ENCODE measurements at places on chromosomes 6 and 20.

- DNase-seq, result no peak
These were observed 11.7 kb downstream of the TFEB start for GRCh38 chr6:41723530-41724227.

DNA sequence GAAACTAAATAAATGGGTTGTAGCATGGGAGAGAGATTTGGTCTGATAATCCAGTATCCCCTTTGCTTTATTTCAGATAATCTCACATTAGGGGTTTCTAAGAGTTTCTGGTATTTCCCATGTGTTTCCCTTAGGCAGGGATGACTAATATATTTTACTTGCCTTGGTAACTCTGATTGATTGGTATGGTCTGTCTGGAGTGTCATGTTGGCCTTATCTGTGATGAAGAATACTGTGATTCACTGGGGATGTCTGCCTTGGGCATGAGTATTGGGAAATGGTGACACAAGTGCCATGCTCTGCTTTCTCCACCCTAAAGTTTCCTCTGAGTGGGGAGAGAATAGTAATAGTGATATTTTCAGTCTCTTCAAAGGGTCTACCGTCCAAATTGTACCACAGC is 10.1 kb downstream of the SLC22A2 start:
- no peak for DNase-seq

GRCh38 chr6:131005439-131006016 is 57.5 kb downstream of the EPB41L2 start:
- DNase-seq, result no peak

- DNase-seq, result no peak
These were observed 32.4 kb downstream of the NFATC2 start for GRCh38 chr20:51510169-51510568.

DNA sequence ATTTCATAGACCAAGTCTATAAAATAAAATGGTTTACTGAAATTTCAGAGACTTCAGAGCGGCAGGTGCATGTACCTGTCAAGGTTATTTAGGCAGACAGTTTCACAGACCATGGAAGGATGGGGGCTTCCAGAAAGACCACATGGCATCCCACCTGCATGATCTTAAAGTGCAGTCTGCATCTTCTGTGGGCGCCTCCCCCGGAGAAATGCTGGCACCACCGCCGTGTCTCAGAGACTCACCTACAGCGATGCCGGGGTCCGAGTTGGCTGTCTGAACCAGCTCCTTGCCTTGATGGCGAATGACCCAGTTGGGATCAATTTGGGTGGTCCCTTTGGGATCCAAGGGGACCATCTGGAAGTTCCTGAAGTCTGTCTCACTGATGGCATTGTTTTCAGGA is 30.6 kb downstream of the THBS2 start:
- DNase-seq, result no peak

DNA sequence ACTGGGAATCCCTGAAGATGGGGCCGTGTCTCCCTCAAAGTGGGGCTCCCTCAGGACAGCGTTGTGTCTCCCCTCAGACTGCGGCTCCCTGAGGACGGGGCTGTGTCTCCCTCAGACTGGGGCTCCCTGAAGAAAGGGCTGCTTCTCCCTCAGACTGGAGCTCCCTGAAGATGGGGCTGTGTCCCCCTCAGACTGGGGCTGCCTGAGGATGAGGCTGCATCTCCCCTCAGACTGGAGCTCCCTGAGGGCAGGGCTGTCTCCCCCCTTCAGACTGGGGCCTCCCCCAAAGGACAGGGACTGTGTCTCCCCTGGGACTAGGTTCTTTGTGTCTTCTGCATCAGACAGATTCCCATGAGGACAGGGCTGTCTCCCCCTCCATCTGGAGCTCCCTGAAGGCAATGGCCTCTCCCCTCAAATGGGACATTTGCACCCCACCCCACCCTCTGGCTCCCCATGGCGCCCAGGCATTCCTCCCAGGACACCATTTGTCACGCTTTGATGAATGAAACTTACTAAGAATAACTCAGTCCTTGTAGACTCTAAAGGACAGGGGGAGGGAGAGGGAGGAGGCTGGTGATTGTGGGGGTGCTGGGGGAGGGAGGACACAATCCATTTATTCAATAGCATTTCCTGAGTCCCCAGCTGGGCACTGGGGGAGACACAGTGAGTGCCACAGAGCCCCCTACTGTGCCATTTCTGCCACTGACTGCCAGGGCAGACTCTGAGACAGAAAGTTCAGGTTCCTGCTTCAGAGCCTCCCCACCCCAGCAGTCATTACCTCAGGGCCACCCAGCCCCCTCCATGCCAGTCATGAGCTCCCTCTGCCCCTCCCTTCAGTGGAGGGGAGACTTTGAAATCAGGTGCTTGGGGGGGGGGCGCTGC is 122.4 kb downstream of the MRPL14 start:
- no peak for DNase-seq

- no peak for DNase-seq
These were observed 30.0 kb downstream of the SIRPA start for GRCh38 chr20:1924910-1925861.

- no peak for DNase-seq
These were observed 126.4 kb downstream of the OPRM1 start for GRCh38 chr6:154165478-154165877.

DNA sequence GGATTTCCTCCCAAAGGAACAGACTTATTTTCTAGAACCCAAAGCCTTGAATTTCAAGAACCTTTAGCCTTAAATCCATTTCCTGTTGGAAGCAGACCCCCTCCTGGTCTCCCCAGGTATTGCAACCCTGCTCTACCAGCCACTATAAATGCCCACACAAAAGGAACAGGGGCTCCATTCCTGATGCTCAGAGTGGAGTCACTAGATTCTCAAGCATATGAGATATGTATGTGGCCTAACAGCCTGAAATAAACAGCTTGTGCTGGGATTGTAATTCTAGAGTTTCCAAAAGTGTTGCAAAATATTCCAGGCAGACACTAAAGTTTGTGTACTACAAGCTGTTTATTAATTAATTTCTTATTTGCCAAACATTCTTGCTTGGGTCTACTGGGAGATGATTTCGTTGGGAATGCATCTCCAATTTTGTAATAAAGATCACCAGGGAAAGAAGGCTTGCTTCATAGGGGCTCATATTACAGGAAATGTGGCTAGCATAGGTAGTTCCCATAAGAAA is 44.8 kb downstream of the RIPOR3 start:
- DNase-seq, result no peak

GRCh38 chr6:56758553-56758952 is 115.9 kb upstream of the DST start:
- no peak for DNase-seq

GRCh38 chr20:8219403-8219802 is 87.3 kb downstream of the PLCB1 start:
- DNase-seq, result no peak

- no peak for DNase-seq
These were observed 22.9 kb downstream of the ARHGAP18 start for GRCh38 chr6:129686941-129687627.

GRCh38 chr6:35213824-35214756 is at the start of gene SCUBE3:
TSS of gene SCUBE3 (plus strand) at chr6:35213956. CDS start at chr6:35214419, 463 bp downstream.
- DNase-seq, result peak; percentile 82

GRCh38 chr6:103184776-103185175 is 1674.9 kb downstream of the HACE1 start:
- DNase-seq, result no peak

DNA sequence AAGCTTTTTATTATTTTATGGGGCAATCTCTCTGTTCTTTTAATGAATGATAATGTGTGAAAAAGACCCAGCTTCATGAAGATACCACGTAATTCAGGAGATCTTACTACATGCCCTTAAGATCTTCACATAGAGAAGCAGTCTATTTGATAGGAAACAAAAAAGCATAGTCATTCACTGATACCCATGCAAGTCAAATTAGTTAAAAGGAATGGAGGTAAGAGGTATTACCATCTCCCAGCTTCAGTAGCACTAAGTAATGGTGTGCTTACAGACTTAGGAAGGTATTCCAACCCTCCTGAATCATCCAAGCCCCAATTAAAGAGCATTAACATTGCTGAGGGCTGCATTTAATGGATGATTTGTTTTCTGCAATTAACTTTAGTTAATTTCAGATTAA is 364.7 kb downstream of the SYNE1 start:
- no peak for DNase-seq

DNA sequence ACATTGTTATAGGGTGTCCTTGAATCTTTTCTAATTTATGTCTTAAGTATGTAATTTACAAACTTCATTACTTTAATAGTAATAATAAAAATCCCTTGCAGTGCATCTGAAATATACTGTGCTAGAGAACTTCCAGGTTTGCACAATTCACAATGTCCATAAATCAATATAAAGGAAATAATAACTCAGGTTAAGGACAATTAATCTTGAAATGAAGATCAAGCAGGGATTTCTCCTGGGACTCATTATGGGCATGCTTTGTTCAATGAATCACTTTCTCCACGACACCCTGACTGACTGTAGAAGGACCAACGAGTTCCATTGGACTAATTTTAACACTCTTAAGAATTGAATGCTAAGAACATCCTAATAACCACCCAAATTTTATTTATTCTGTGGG is 110.0 kb downstream of the PHACTR1 start:
- no peak for DNase-seq

DNA sequence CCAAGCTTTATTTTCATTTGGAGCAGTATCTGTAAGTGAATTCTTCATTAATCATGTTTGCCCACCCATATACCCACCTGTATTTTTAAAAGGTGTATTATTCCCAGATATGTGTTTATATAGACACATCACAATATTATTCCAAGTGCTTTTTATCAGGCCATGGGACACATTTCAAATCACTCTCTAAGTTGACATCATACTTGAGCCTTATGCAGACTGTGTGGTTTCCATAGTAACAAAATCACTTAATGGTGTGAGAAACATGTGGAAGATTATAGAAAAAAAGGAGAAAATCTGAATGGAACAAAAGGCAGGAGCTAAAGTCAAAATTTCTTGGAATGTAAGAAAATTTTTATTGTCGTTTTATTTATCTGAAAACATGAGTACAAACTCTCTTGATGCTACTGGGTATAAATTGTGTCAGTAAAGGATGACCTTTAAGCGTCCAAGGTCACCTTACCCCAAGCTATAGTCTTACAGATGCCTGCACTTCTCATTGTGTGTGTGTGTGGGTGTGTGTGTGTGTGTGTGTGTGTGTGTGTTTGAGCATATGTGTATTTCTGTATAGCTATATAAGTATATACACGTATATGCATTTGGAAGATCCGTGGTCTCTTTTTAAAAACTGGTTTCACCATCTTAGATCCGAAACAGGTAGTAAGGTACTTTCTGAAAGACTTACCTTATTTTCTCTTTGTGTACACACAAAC is 79.8 kb upstream of the CCN6 start:
- no peak for DNase-seq

DNA sequence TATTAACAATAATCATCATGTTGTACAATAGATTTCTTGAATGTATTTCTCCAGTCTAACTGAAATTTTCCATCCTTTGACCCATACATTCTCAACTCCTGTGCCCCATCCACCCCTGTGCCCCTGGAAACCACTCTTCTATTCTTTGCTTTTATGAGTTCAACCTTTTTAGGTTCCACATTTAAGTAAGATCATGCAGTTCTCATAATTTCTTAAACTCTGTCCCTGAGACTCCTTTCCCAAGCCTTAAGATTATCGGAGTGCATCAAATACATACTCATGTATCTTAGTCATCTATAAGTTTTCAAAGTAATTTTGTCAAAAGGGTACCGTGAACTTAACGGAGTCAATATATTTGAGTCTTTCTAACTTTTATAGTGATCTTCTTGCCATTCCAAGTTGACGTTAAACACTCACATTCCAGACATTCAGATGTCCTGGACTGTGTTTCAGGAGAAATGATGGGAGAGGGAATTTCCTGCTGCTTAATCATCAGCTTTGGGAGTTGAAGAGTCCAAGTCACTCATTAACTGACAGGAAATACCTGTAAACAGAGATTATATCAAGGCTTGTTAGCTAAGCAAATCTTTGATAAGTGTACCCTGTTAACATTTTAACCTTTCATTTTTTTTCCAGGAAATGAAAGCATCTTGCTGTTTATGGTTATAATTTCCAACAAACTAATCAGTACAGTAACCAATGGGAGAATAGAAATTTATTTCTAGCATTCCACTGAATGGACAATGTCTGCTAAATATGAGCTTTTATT is 73.3 kb downstream of the ADGRG6 start:
- peak; percentile 26 for DNase-seq

DNA sequence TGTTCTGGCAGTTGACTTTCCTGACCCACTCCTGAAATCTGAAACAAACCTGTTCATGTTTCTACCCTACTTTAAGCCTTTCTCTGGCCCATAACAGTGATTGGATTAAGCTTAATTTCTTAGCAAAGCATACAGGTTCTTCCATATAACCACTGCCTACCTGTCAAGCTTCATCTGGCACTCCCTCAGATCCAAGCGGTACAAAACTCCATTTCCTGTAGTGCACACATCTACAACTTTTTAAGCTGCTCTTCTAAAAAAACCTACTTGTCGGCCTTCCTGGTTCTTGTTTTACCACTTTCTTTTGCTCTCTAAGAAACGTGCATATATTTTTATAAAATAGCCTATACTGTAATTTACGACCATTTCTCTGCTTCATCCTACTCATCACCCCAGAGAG is 916 bp upstream of the PPP1R11 start:
- no peak for DNase-seq

GRCh38 chr20:62133864-62134263 is 9.3 kb downstream of the PSMA7 start:
- DNase-seq, result no peak

DNA sequence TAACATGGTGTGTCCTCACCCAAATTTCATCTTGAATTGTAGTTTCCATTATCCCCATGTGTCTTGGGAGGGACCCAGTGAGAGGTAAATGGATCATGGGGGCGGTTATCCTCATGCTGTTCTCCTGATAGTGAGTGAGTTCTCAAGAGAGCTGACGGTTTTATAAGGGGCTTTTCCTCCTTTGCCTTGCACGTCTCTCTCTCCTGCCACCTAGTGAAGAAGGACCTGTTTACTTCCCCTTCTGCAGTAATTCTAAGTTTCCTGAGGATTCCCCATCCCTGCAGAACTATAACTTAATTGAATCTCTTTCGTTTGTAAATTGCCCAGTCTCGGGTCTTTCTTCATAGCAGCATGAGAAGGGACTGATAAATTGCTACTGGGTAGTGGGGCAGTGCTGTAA is 789.3 kb downstream of the FRK start:
- DNase-seq, result no peak

GRCh38 chr20:38393259-38393658 is 41.9 kb downstream of the SNHG17 start:
- DNase-seq, result no peak

GRCh38 chr20:62426699-62427131 is 624 bp downstream of the RBBP8NL start:
- no peak for DNase-seq

DNA sequence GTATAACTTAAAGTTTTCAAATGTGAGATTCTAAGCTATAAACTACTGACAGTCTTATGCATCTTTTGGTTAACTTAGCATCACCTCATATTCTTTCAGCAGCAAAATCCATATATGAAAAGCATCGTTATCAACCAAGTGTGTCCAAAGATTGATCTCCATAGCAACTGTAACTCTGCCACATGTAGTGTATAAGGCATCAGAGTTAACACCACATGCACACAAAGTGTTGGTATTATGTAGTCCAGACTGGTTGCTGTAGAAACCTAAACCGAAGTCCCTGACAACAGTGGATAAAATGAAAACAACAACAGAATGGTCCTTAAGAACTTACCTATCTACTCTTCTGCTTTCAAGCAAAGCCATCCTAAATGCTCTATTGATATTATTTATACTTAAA is 39.6 kb downstream of the PDSS2 start:
- no peak for DNase-seq

- peak; percentile 8 for DNase-seq
These were observed 506 bp downstream of the RGS17 start for GRCh38 chr6:153130515-153131036.
